ENCODE measurements at places on chromosomes 2 and 18. TPM values are rescaled to one million over a fixed set of nuclear protein-coding genes. Genes with fewer than 3 reads are reported as not detected.

CTNNA2 gene
- not detected for total RNA-seq

SCN3A gene
- total RNA-seq, result not detected

ACVR1C gene
- 0.34 TPM for total RNA-seq

SGO2 gene
- total RNA-seq, result 1.3 TPM

REG3A gene
- not detected for total RNA-seq

MTERF4 gene
- total RNA-seq, result 37.0 TPM

ARHGEF4 gene
- 81.4 TPM for total RNA-seq

CEP192 gene
- total RNA-seq, result 22.6 TPM

RIT2 gene
- total RNA-seq, result not detected

SCTR gene
- total RNA-seq, result not detected

PLCL1 gene
- under 0.01 TPM for total RNA-seq

CCDC121 gene
- total RNA-seq, result 1.2 TPM

FHOD3 gene
- 9.2 TPM for total RNA-seq

HK2 gene
- total RNA-seq, result 130 TPM

DAPL1 gene
- total RNA-seq, result not detected

CYS1 gene
- total RNA-seq, result 0.43 TPM

CABYR gene
- total RNA-seq, result 1.4 TPM

ALPG gene
- not detected for total RNA-seq

MC5R gene
- not detected for total RNA-seq

GNLY gene
- not detected for total RNA-seq

TCF23 gene
- not detected for total RNA-seq

MRPL33 gene
- 26.3 TPM for total RNA-seq

LOXL3 gene
- 0.34 TPM for total RNA-seq

CAPN14 gene
- 1.4 TPM for total RNA-seq

GPR45 gene
- not detected for total RNA-seq

CAD gene
- total RNA-seq, result 61.9 TPM

AGXT gene
- total RNA-seq, result not detected

SERPINB7 gene
- total RNA-seq, result 116 TPM

KLHL14 gene
- not detected for total RNA-seq

RESP18 gene
- total RNA-seq, result not detected

DSG4 gene
- not detected for total RNA-seq

DAW1 gene
- 0.07 TPM for total RNA-seq

CRYGD gene
- not detected for total RNA-seq

Measured in nasal cavity respiratory epithelium epithelial cell of viscerocranial mucosa (primary cell).